Hematopoietic multipotent progenitor cell treated with erythropoietin and hydrocortisone succinate and interleukin-3 and kit ligand, for 4 days (in vitro differentiated cells): ENCODE measurements at places on chromosomes 12 and 14.

DNA sequence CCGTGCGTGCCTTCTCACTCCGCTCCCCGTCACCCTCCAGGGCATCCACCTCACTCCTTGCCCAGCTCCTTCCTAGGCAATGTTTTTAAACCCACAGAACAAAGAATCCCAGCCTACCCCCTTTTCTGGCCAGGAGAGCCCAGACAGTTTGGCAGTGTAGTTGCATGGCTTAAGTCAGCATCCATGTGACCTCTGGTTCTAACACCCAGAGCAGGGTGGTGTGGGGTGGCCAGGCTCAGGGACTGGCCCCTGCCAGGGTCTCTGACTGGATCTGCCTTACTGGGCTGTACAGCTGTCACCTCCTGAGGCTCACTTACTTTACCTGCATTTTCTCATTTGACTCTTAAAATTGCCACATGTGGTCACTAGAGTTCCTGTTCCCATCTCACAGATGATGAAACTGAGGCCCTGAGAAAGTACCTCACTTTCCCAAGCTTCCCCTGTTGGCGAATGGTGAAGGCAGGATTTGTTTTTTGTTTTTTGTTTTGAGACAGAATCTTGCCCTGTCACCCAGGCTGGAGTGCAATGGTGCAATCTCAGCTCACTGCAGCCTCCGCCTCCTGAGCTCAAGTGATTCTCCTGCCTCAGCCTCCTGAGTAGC, 18.3 kb downstream of the SDS start:
- DNase-seq: no peak

DNA sequence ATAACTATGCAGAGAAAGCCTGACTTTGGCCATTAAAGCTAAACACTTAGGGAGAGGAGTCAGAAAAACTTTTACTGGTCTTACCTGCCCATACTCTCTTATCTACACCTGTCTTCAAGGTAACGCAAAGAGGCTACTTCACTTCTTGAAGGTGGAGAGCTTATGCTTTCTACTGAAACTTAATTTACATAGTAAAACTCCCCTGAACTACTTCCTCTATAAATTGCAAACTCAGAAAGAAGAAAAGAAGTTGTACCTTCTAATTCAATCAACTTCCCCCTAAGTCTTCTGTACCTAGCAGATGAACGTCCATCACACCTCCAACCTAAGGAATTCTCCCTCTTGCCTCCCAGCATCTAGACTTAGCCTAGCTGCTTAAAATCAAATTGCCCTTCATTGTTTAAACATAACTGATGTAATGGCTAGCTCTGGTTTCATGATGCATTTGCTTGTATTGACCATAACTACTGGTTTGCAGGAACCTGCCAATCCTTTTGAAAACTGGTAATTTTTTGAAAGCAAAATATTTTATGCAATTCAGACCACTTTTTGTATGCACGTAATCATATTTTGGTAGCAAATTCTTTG, 87.7 kb downstream of the STON2 start:
- DNase-seq: no peak

DNA sequence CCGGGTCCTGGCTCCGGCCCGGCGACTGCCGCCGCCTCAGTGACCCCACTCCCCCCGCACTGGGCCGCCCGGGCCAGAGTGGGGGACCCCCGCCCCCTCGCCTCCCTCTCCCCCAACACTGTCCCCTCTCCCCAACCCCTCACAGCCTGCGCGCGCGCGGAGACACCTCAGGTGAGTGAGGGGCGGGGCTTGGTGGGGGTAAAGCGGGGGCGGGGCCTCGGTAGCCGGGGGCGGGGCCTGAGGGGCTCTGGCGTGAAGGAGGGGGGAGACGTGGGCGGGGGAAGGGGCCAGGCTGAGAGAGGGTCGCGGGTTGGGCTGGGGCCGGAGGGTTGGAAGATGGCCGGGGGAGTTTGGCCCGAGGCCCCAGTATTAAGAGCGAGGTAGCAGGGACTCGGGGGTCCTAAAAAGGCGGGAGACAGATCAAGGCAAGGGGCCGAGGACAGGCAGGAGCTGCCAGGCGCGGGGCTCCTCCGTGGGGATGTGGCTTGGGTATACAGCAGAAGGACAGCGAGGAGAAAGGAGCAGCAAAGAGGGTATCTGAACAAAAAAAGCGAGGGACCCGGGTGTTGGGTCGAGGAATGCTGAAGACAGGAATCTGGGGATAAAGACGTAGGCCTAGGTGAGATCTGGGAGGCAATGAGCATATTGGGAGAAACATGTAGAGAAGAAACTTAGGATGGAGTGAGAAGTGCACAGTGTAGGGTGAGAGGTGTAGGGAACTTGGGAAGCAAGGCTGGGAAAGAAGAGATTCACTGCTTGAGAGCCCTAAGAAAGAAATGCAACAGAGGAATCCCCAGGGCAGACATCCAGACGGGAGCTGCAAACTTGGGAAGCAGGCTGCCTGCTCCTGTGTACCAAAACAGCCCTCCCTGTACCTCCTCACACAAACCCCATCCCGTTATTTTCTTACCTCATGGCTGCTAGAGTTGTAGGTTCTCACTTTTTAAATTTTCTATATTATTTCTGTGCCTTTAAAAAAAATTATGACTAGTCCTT, 10.8 kb downstream of the SUOX start:
- DNase-seq: peak; percentile 64

DNA sequence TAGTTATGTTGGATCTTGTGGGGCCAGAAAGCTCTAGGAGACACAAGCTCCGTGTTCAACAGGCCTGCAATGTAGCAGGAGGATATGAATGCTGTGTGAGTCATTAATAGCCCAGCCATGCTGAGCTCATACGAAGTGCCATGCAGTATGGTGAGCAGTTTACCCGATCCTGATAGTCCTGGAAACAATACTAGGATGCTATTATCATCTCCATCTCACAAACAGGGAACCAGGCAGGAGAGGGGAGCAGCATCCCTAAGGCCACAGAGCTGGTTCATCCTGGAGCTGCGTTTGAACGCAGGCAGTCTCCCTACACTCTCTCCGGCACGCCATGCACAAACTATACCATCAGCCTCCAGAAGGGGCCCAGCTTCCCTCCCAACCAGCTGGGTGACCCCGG, 20.5 kb downstream of the TTC7B start:
- DNase-seq: no peak

DNA sequence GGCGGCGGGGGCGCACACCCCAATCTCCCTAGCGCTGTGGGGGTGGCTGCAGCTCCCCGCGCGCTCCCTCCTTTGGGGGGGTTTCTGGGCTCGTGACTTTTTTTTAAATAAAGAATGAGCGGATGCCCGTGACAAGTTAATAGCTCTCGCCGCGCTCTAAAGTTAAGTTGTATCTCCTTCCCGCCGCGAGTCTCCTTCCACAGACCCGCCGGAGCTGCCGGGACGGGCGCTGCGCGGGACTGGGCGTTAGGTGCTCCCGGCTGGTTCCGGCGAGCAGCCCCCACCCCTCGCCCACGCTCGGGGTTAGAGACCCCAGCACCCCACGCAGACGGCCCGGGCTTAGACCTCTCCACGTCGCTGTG, 82.6 kb upstream of the HMGA2 start:
- DNase-seq: no peak

DNA sequence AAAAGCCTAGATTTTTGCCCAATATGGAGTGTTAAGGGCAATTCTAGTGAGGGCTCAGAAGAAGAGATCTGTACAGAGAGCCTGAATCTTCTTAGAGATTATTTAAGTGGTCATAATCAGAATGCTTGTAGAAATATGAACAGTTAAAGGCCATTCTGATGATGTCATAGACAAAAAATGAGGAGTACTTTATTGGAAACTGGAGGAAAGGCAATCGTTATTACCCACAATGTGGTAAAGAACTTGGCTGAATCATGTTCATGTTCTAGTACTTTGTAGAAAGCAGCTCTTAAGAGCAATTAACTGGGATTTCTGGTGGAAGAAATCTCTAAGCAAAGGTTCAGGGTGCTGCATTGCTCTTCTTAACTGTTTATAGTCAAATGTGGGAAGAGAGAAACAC, 36.4 kb upstream of the SYT10 start:
- DNase-seq: no peak

DNA sequence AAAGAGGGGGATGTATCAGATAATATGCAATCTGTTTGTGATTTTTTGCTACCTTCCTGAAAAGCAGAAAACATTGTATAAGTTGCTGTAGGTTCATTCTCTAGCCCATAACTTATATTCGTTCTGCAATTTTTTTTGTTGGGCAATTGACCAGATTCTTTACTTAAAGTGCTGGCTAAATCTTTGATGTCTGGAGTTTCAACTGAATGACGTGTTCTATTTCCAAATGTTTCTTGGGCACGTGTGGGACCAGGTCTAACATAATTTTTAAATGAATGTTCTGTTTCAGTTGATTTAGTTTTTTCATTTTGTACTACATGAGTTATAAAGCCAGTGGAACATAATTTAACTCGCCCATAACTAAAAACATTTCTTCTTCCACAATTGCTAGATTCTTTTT, 3.8 kb downstream of the MLH3 start:
- no peak for DNase-seq

- no peak for DNase-seq
Observed at GRCh38 chr12:12273291-12273957, 6.6 kb upstream of the LRP6 start.

DNA sequence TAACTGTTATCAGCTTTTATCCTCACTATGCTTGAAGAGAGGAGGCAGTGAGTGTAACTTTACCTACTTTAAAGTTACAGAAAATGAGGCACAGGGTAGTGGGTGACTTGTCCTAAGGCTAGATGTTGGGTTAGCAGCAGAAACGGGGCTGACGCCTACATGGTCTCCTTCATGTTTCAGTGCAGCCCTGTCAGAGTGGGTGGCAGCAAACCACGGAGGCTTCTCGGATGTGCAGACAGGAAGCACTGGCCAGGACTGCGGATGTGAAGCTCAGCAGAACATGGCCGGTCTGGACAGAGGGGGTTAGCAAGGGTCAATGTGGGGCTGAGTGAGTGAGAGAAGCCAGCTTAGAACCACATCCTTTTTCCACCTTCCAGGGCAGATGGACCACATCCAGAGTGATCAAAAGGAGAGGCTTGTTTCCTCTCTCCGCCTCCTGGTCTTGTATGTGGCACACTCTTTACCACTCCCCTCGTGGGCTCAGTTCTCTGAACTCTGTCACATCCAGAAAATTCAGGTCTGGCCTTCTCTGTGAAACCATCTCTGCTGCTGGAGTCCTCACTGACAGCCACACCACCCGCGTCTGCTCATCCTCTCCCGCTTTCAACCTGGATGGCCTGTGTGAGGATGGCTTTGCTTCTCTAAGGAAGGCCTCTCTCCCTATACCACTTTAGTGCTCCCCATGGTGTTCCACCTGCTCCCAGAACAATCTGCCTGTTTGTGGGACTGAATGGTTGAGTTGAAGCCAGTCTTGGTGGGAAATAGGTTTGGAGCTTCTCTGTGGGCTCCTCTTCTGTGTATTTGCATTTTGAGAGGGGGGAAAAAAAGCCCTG, 14.1 kb downstream of the SUSD6 start:
- DNase-seq: peak; percentile 87
